ENCODE measurements at places on chromosomes 4 and X.

DNA sequence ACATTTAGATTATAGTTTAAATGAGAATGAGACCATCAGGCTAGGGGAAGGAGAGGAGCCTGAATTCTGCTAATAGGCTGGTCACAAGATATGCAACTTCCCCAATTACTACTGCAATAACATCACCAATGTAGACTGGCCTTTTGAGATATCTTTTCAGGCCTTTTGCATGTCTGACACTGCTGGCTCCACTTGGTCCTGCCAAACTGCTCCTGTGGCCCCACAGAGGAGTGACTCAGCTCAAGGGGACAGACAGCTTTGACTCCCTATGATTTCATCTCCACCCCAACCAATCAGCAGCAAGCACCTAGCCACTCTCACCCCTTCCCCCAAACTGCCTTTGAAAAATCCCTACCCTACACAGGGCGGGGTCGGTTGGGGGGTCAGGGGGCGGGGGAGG, 22.8 kb downstream of the GPRIN3 start:
- DNase-seq, result no peak

GRCh38 chrX:48834383-48834709, 1.1 kb downstream of the PCSK1N start:
- no peak for DNase-seq

GRCh38 chr4:159282329-159282728, 179.4 kb downstream of the RAPGEF2 start:
- no peak for DNase-seq

DNA sequence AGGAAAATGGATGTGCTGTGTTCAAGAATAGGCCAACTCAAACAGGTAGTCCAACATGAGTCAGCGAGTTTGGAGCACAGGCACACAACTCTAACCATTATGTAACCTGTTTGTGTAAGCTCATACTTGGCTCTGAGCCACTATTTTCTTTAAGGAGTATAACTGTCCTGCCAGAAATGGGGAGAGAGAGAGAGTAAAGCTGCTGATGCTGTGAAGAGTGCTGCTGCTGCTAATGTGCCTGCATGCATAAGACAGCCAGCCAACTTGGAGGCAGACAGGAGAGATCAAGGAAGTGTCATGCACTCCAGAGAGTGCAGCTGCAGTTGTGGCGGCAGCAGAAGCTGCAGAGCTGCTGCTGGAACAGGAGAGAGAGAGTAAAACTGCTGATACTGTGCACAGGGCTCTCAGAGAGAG, 11.7 kb upstream of the STATH start:
- DNase-seq, result peak; percentile 21

- no peak for DNase-seq
These were observed 630.0 kb upstream of the TENM3 start for GRCh38 chr4:181613200-181613599.

Data from brain pericyte (primary cell).